A549 treated with RU486 at 1 μM for 4 hours (cell line): ENCODE measurements at places on chromosomes 1 and 21. TPM values are rescaled to one million over a fixed set of nuclear protein-coding genes. Genes with fewer than 3 reads are reported as not detected.

FCAMR gene
- total RNA-seq: not detected in 5 replicates

FCGR3B gene
- total RNA-seq: not detected in 5 replicates

MAN1C1 gene
- total RNA-seq: 0.08 to 0.22 TPM (median 0.14 TPM) in 5 replicates

GPR37L1 gene
- total RNA-seq: 0.14 to 0.19 TPM (median 0.16 TPM) in 5 replicates

KLF17 gene
- 0.15 to 0.46 TPM (median 0.38 TPM) in 5 replicates for total RNA-seq

SPATA46 gene
- not detected in 5 replicates for total RNA-seq

CCDC27 gene
- total RNA-seq: not detected in 5 replicates

LMNA gene
- total RNA-seq: 580 to 740 TPM (median 720 TPM) in 5 replicates

FLAD1 gene
- total RNA-seq: 33.1 to 53.6 TPM (median 42.5 TPM) in 5 replicates

IGSF5 gene
- not detected in 5 replicates for total RNA-seq

LCE3D gene
- 0.96 to 1.3 TPM (median 0.97 TPM) in 3 of 5 replicates, not detected in the others for total RNA-seq

C8A gene
- not detected in 5 replicates for total RNA-seq

NT5C1A gene
- not detected in 5 replicates for total RNA-seq

FAM151A gene
- not detected in 5 replicates for total RNA-seq

LHX8 gene
- 1.1 to 1.5 TPM (median 1.4 TPM) in 5 replicates for total RNA-seq

ZBTB17 gene
- total RNA-seq: 9.7 to 15.8 TPM (median 12.1 TPM) in 5 replicates

OLFML3 gene
- 3.7 to 4.8 TPM (median 4.0 TPM) in 5 replicates for total RNA-seq

GPATCH4 gene
- total RNA-seq: 65.4 to 96.3 TPM (median 74.7 TPM) in 5 replicates

TTLL10 gene
- not detected in 5 replicates for total RNA-seq

PRKAA2 gene
- 1.2 to 2.9 TPM (median 2.7 TPM) in 5 replicates for total RNA-seq

TMEM51 gene
- total RNA-seq: 35.3 to 44.2 TPM (median 41.6 TPM) in 5 replicates
